ENCODE measurements at places on chromosomes 13 and 19.

DNA sequence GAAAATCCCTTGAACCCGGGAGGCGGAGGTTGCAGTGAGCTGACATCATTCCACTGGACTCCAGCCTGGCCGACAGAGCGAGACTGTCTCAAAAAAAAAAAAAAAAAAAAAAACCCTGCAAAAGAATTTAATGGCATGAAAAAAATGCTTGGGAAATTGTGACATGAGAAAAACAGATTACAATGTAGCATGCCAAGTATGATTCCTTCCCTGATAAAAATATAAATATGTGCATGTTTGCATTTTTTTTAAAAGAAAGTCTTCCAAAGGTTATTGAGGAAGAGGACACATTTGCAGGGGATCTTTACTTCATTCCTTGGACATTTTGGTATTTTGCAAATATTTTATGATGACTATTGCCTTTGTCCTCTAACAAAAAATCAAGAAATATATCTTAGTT is 14.5 kb upstream of the ZBTB32 start:
- no peak for DNase-seq

DNA sequence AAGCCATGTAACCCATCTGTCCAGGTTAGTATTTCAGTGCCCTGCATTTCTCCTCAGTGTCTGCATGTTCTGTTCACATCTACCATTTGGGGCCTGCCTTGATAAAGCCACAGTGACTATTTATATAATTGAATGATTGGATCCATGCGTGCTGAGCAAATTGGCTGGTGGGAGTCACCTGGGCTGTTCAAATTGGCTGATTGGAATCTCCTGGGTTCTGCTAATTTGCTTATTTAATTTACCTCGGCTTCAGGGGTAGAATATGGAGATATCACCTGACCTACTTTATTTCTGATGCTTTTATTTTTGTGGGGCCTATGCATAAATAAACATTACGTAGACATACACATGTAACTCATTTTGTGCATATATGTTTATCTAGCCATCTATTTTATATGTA is 167.7 kb downstream of the ZNF486 start:
- DNase-seq, result no peak

DNA sequence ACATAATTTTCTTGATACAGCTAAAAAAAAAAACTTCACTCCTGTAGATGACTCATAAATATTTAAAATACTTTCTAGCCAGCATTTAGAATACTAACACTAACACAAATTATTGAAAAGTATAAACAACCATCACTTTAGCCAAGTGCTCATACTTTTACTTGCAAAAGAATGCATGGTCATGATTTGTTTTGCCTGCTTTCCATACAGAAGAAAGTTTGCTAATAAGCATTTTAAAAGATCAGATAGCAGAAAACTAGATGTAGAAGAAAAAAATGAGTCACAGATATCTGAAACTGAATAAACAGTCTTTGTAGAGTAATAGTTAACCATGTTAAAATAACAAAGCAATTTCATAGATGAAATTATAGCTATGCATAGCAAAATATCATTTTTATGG is 2280.4 kb upstream of the PCDH20 start:
- DNase-seq, result no peak

GRCh38 chr19:27777726-27778125 is 1435.2 kb downstream of the UQCRFS1 start:
- no peak for DNase-seq

DNA sequence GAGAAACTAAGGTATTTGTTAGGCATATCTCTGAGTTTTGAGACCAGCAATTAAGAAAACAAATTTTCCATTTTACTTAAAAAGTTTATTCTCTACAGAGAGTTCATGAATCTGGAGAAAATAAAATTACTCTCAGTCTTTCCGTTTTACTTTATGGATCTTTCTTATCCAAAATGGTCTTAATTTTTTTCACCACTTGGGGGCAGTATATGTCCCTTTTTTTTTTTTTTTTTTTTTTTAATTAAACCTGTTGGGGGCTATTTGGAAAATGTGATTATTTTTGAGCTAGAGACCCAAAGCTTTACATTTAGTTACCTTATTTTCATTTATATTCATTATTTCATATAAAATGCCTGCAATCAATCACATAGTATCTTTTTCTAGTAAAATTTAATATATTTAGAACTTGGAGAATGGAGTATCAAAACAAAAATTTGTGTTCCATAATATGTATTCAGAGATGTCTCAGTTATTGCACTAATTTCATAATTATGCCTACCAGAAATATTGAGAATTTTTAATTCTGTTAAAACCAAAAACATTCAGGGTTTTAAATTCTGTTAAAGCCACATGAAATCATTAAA is 27.1 kb downstream of the PIBF1 start:
- no peak for DNase-seq

DNA sequence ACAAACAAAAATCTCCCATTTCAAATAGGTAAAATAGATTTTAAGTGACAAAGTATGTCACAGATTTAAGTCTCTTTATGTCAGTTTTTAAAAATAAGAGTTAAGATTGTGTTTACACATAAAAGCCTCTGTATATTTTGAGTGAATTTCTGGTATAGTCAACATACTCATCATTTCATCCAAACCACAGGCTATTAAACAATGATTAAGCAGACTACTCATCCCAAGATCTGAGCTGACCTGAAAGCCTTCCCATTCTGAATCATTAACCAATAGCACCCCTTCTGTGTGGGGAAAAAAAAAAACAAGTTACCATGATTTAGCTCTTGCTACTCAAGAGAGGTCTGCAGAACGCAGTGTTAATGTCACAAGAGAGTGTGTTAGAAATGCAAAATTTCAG is 284.4 kb upstream of the NBEA start:
- DNase-seq, result no peak

DNA sequence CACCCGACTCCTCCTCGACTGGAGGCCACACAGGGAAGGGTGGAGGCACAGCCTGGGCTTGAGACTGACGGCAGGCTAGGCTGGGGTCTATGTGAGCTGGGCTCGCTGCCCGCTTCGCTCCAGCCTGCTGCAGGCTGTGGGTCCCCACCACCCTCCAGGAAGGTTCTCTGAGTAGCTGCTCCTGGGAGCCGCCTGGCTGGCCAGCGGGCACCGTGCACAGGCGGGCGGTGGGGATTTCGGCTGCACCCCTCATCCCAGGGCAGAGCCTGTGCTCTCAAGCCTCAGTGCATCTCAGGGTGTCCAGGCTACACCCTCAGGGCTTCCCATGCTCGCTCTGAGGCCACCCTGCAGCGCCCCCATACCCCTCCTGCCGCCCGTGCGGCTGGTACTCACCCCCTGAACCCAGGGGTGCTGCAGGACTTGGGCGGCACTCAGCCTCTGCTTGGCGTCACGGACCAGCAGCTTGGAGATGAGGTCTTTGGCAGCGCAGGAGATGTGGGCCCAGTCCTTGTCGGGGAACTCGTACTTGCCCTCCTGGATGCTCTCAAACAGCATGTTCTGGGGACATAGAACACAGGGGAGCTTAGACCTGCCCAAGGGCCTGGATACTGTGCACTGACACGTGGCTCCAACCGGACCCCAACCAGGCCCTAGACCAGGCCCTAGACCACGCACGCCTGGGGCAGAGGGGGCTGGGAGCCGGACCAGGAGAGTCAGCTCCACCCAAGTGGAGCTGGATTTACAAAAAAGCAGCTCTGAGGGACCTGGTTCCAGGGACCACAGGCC is 10.2 kb downstream of the MKNK2 start:
- DNase-seq, result no peak

- DNase-seq, result no peak
Measured at GRCh38 chr19:4447327-4448146, 10.1 kb downstream of the UBXN6 start.

DNA sequence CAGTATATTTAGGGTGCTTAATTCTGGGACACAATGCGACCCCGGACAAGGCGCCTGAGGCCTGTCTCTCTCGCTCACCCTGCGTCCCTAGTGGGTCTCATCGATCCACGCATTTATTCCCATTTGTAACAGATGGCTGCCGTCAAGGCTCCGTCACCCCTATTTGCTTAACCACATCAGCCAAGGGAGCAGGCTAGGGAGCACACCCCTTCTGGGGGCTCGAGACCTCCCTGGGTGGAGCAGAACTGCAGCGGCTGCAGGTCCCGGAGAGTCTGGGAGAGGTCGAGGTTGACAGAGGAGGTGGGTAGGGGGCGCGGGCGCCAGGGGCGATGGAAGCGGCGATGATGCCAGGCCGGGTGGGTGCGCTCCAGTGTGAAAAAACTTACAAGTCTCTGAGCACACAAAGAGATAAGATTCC is 507 bp downstream of the ALG5 start:
- no peak for DNase-seq

DNA sequence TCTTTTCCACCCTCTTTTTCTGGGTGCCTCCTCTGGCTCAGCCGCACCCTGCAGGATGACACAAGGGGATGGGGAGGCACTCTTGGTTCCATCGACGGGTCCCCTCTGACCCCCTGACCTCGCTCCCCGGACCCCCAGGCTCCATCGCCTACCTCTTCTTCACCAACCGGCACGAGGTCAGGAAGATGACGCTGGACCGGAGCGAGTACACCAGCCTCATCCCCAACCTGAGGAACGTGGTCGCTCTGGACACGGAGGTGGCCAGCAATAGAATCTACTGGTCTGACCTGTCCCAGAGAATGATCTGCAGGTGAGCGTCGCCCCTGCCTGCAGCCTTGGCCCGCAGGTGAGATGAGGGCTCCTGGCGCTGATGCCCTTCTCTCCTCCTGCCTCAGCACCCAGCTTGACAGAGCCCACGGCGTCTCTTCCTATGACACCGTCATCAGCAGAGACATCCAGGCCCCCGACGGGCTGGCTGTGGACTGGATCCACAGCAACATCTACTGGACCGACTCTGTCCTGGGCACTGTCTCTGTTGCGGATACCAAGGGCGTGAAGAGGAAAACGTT is 24.0 kb downstream of the LDLR start:
- DNase-seq, result no peak
